NCI-H2081 (cell line): ENCODE measurements at places on chromosomes 7 and 10.

DNA sequence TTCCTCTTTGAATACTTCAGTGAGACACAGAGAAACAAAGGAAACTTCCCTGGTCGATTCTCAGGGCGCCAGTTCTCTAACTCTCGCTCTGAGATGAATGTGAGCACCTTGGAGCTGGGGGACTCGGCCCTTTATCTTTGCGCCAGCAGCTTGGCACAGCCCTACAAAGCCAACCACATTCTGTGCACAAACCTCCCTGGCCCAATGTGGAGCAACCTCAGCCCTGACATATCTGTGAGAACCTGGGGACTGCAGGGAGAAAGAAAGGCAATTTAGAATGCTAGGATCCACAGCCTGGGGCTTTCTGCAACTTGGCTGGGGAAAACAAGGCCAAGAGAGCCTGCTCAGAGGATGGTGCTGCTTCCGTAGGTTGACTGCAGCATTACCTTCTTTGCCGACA, 63.5 kb upstream of the PRSS58 start:
- no peak for DNase-seq

DNA sequence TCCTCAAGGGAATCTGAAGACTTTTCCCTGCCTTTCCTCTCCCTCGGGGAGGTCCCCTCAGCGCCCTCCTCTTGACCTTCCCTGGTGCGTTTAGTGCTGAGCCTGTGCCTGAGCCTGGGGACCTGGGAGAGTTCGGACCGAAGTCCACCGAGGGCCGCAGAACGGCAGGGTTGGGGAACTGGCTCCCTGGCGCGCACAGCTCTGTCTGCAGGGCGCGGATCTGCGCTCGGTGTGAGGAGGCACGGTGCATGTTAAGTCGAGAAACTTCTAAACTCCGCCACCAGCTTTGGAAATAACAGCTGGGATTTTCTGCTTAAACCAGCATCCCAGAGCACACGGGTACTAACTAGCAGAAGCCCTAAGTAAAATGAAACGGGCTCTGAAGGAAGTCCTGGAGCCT, 44.2 kb upstream of the SLC29A4 start:
- no peak for DNase-seq

DNA sequence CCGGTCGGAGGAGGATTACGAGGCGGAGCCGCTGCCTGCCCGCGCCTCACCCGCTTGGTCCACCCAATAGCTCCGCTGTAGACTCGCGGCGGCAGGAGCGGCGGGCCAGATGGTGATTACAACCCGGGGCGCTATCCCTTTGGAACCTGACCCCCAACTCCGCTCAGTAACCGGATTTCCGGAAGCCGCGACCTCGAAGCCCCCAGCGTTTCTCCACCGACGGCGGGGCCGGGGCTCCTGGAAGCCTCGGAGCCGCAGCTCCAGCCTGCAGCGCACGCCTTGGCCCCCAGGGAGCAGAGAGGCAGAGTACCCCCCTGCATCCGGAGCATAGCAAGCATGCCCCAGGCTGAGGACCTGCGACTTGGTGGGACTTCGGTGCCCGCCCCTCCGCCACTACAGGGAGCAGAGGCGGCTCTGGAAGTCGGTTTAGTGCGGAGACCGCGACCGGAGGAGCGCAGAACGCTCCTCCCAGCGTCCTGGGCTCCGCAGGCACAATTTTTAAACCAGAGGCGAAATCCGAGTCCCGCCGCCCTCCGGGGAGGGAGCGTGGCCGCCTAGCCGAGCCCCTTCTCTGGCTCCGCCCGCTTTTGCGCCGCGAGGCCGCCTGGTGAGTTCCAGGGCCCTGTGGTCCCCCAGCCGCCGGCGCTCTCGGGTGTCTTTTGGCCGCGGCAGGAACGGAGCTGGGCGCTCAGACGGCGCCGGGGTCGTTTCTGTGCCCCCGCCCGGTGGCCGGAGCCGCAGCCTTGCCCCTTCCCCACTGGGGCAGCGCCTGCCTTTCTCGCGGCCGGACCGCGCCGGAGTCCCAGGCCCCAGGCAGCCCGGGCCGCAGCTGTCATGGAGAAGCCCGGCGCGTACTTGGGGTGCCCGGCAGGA, 28.2 kb upstream of the BMS1 start:
- DNase-seq, result no peak

GRCh38 chr7:151131592-151132293, 35.8 kb downstream of the GBX1 start:
- DNase-seq, result no peak

DNA sequence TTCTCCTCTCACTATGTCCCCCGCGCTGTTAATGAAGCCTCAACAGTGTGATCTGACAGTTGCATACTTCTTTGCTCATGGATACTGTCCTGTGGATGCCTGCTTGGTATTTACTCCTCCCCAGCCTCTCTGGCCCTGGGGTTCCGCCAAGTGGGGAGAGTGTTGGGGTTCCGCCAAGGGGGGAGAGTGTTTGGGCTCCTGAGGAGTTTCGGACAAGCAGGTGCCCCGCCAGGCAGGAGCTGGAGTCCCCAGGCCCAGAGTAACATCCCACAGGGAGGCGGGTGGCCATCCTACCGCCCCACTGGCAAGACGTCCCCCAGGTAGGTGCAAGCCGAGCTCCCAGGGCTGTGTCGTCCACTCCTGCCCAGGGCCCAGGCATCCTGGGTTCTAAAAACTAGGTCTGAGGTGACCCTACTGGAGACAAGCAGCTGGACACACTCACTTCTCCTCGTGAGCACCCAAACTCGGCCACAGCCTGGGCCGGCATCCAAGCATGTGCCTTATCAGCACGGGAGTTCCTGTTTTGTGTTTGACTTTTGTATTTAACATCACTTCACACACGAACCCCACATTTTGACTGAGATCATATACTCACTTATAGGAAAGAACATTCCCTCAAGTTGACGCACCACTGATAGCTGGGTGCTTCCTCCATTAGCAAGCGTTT, 34.2 kb downstream of the CAMK2B start:
- no peak for DNase-seq
